ENCODE measurements at places on chromosomes 6 and 20.
A peak's percentile ranks its signal among the peaks of the same experiment; 100 is the strongest.

GRCh38 chr6:90247262-90247661 is 49.4 kb downstream of the BACH2 start:
- DNase-seq: no peak

- DNase-seq: no peak
Observed at GRCh38 chr20:56828402-56828801, 199.3 kb downstream of the TFAP2C start.

GRCh38 chr6:38216451-38216850 is 396.9 kb downstream of the ZFAND3 start:
- no peak for DNase-seq

DNA sequence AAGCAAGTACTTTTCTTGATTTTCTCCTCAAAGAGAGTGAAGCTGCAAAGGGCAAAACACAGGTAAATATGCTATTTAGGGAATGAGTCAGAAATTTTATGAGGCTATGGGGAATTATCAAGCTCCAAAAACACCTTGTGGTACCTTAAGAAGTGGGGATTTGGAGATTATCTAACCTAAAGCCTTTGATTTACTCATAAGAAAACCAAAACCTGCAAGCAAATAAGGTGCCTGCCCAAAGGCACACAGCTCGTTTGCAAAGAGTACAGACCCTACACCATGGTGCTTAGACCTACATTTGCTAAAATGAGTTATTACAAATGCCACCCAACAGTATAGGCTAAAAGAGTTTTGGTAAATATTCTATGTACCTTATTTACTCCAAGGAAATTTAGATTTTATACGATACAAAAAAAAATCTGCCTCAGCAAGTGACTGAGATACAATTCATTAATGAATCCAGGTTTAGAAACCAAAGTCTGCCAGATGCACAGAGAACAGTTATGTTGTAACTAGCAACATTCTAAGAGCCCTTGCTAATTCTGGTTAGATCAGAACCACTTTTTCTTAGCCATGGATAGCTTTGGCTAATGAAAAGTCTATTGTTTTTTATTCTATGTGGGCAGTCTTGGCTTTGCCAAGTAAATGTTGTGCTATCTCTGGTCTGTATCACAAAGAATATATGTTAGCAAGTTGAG is 101.5 kb downstream of the KHDC1L start:
- DNase-seq: no peak

GRCh38 chr20:64131406-64131805 is 24.0 kb upstream of the NPBWR2 start:
- DNase-seq: peak; percentile 2

All from HFF-Myc (cell line).